ENCODE measurements at places on chromosomes 12 and 14. TPM values are rescaled to one million over a fixed set of nuclear protein-coding genes. Genes with fewer than 3 reads are reported as not detected.

DNA sequence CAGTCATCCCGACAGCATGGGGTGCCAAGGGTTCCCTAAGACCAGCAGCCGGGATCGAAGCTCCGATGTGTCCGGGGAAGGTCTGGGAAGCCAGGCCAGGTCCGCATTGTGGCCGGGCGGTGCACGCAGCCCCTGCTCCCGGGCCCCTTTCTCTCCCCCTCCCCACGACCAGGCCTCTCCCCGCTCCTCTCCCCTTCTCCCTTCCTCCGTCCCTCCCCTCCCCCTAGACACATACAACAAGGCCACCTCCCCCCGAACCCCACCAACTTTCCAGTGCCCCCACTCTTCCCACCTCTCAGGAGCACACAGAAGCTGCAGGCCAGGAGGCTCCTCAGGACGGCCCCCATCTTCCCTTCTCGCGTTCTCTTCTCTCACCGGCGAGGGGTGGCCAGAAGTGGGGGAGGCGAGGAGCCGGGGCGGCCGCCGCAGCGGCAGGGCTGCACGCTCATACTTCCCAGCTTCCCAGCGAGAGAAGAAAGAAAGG, 413 bp downstream of the LRP6 start:
- peak overlapping the region; percentile 100 for H3K27ac ChIP-seq
- H3K36me3 ChIP-seq = no peaks in the 10 kb centered on the region
- no peaks in the 10 kb centered on the region for H3K4me1 ChIP-seq
- no peaks in the 10 kb centered on the region for H3K27me3 ChIP-seq
- no peak for DNase-seq

DNA sequence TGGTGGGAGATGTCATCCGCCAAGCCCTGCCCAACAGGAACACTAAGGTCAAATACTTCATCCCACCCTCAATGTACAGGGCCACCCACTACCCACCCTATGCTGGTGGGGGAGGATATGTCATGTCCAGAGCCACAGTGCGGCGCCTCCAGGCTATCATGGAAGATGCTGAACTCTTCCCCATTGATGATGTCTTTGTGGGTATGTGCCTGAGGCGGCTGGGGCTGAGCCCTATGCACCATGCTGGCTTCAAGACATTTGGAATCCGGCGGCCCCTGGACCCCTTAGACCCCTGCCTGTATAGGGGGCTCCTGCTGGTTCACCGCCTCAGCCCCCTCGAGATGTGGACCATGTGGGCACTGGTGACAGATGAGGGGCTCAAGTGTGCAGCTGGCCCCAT, 3.5 kb downstream of the B3GNT4 start:
- peaks cover 31% of the 10 kb centered on the region for H3K27me3 ChIP-seq
- H3K27ac ChIP-seq = no peak overlapping the region
- DNase-seq = no peak
- peaks cover 35% of the 10 kb centered on the region for H3K4me1 ChIP-seq
- H3K36me3 ChIP-seq = peaks cover 16% of the 10 kb centered on the region

GRCh38 chr12:126591533-126591932, 1526.3 kb downstream of the AACS start:
- no peak overlapping the region for H3K27ac ChIP-seq
- no peaks in the 10 kb centered on the region for H3K4me1 ChIP-seq
- H3K36me3 ChIP-seq = no peaks in the 10 kb centered on the region
- DNase-seq = no peak
- H3K4me3 ChIP-seq = no peak overlapping the region

- no peak overlapping the region for H3K27ac ChIP-seq
- no peaks in the 10 kb centered on the region for H3K36me3 ChIP-seq
- H3K27me3 ChIP-seq = peaks cover 8% of the 10 kb centered on the region
Measured at GRCh38 chr12:65960820-65961189, 136.5 kb downstream of the HMGA2 start.

- no peak overlapping the region for H3K4me3 ChIP-seq
- no peaks in the 10 kb centered on the region for H3K36me3 ChIP-seq
- DNase-seq = no peak
- H3K4me1 ChIP-seq = no peaks in the 10 kb centered on the region
- H3K27ac ChIP-seq = no peak overlapping the region
Measured at GRCh38 chr12:119528241-119528640, 65.3 kb upstream of the TMEM233 start.

DNA sequence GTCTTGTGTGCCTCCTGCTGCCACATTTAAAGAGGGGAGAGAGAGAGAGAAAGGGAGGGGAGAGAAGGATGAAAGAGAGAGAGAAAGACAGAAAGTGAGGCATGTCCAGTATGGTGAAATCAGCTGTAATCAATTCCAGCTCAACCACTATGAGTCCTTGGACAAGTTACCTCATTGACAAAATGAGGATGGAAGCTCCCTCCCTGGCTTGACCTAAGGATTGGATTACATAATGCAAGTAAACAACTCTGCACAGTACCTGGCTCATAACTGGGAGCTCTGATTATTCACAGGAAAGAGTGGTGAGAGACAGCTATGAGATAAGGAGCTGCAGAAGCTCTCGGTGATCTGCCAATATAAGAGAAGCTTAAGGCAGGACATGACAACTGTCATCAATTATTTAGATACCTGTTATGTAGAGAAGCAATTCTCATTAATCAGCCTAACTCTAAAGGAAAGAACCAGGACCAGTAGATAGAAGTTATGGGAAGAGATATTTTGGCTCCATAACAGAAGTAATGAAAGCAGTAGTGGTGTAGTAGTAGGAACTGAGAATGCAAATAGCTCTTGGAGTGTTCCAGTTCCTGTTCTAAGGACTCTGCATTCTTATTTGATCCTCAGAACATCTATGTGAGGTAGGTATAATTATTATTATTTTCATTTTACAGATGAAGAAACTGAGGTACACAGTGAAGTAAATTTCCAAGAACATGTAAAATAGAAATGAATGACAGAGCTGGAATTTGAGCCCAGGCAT, 791.6 kb downstream of the DIO2 start:
- H3K27me3 ChIP-seq = no peaks in the 10 kb centered on the region
- no peak overlapping the region for H3K4me3 ChIP-seq
- no peak overlapping the region for H3K27ac ChIP-seq
- H3K4me1 ChIP-seq = no peaks in the 10 kb centered on the region
- no peak for DNase-seq

GRCh38 chr14:22438742-22439141, 150.3 kb downstream of the DAD1 start:
- no peaks in the 10 kb centered on the region for H3K27me3 ChIP-seq
- H3K4me3 ChIP-seq = no peak overlapping the region
- no peak overlapping the region for H3K27ac ChIP-seq
- no peak for DNase-seq
- no peaks in the 10 kb centered on the region for H3K4me1 ChIP-seq
- no peaks in the 10 kb centered on the region for H3K36me3 ChIP-seq

DNA sequence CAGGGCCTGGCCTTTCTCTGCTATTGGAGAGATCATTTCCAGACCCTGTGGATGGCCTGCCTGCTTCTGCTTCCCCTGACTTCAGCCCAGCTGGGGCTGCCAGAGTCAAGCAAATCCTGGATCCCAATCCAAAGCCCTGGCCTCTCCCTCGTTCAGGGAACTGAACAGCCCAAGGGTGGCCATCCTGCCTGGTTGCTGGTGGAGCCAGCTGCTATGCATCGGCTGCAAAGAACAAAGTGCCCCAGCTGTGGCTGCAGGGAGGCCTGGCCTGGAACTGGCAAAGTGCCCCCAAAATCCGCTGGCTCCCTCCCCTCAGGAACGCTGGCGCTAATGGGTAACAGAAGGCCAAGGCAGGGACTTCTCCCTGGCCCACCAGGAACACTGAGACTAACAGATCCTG, 56.4 kb downstream of the LRRC74A start:
- H3K4me1 ChIP-seq = no peaks in the 10 kb centered on the region
- H3K4me3 ChIP-seq = no peak overlapping the region
- H3K27ac ChIP-seq = no peak overlapping the region
- DNase-seq = no peak
- no peaks in the 10 kb centered on the region for H3K36me3 ChIP-seq

DNM1L gene
- 42.0 TPM for total RNA-seq

HECTD4 gene
- 63.2 TPM for total RNA-seq

ACSS3 gene
- total RNA-seq = 78.1 TPM

ISM2 gene
- total RNA-seq = not detected

POTEG gene
- not detected for total RNA-seq

TEX22 gene
- total RNA-seq = 1.2 TPM

WNT1 gene
- total RNA-seq = not detected

Measured in tibial nerve (tissue), 4 donors.